ENCODE measurements at places on chromosomes 4 and X. TPM values are rescaled to one million over a fixed set of nuclear protein-coding genes. Genes with fewer than 3 reads are reported as not detected.

The KCND1 gene
- total RNA-seq, result 0.82 TPM

The SPANXA1 gene
- not detected for total RNA-seq

The ZMAT1 gene
- 18.2 TPM for total RNA-seq

The PIGA gene
- total RNA-seq, result 17.9 TPM

The NPNT gene
- total RNA-seq, result 2.0 TPM

The CXCL11 gene
- total RNA-seq, result not detected

The SPIN2A gene
- 1.9 TPM for total RNA-seq

The SFRP2 gene
- total RNA-seq, result 3.7 TPM

The NKX3-2 gene
- 0.18 TPM for total RNA-seq

The DOK7 gene
- total RNA-seq, result 0.54 TPM

Data from cerebellum (tissue), 4 donors.